ENCODE measurements at places on chromosomes 5 and 9. TPM values are rescaled to one million over a fixed set of nuclear protein-coding genes. Genes with fewer than 3 reads are reported as not detected.

DNA sequence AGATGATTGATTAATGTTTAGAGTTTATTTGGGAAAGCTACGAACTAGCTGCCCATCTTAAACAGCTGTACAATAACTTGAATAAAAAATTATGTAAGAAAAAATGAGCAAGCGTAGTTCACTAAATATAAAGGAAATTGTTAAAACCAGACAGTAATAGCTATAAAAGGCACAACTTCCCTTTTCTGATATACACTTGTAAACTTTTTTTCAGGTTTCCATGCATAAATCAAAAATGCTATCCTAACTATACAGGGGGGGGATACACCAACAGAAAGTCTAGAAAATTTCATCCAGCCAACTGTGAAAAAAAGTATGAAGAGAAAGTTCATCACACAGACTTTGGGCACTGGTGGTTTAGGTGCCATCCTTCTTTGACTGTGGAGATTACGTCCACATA, 122.3 kb downstream of the NR3C1 start:
- DNase-seq = no peak

DNA sequence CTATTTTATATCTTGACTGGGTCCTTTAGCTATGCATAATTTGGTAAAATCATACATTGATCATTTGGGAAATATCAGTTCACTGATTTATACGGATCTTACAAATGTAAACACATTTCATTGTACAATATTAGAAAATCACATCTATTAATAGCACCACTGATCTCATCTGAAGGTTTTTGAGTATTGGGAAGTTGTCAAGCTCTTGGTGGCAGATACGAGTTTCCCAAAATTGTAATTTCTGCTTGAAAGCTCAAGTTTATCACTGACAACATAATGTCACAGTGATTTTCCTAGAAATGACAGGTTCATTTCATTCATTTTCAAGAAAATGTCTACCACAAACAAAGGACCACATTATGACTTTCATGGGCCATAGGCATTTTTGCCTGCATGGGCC, 3.0 kb upstream of the MACROH2A1 start:
- DNase-seq = no peak

DNA sequence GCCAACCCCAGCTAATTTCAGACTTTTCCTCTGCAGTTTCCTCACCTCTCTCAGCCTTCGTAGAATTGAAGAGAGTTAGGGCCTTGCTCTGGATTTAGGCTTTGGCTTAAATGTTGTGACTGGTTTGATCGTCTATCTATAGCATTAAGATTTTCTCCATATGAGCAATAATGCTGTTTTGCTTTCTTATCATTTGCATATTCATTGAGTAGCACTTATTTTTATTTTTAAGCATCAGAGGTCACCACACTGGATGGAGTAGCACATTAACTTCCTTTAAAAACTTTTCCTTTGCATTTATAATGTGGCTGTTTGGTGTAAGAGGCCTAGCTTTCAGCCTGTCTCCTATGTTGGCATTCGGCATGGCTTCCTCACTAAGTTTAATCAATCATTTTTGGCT, 12.6 kb upstream of the PCBD2 start:
- DNase-seq = no peak

Gene FXN
- total RNA-seq = 6.5 TPM
